BJ (cell line): ENCODE measurements at places on chromosomes 11 and 22. TPM values are rescaled to one million over a fixed set of nuclear protein-coding genes. Genes with fewer than 3 reads are reported as not detected.

ZFPL1 gene
- 41.7 and 91.8 TPM in 2 replicates for polyA plus RNA-seq

CYTH4 gene
- polyA plus RNA-seq, result not detected in 2 replicates

MRGPRX2 gene
- polyA plus RNA-seq, result not detected in 2 replicates

MMP7 gene
- polyA plus RNA-seq, result not detected in 2 replicates

B3GAT1 gene
- polyA plus RNA-seq, result not detected in 2 replicates

UBQLNL gene
- 0.25 and 0.31 TPM in 2 replicates for polyA plus RNA-seq

NXPE2 gene
- polyA plus RNA-seq, result 0.04 and 0.06 TPM in 2 replicates

DAGLA gene
- 1.1 and 2.5 TPM in 2 replicates for polyA plus RNA-seq

OR52N4 gene
- 0.07 TPM in 1 of 2 replicates, not detected in the other for polyA plus RNA-seq

BAIAP2L2 gene
- polyA plus RNA-seq, result 1.2 and 1.3 TPM in 2 replicates

MS4A7 gene
- not detected in 2 replicates for polyA plus RNA-seq
